ENCODE measurements at places on chromosomes 1 and 21.

DNA sequence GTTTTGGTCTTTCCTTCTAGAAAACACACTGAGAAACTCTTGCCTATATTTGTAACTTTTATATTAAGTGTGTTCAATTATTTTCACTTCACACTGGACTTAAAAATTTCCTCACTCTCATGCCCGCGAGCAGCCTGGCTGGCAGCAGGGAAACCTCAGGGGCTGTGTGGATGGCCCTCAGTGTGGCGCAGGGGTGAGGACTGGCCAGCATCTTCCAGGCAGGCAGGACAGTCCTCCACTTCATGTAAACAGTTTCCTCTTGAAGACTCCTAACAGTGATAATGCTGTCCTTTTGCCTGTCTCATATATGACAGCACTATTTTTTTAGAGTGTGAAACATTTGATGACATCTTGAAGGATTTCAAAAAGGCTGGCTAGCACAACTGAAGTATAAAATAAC, 618.6 kb downstream of the KIF26B start:
- no peak for DNase-seq

DNA sequence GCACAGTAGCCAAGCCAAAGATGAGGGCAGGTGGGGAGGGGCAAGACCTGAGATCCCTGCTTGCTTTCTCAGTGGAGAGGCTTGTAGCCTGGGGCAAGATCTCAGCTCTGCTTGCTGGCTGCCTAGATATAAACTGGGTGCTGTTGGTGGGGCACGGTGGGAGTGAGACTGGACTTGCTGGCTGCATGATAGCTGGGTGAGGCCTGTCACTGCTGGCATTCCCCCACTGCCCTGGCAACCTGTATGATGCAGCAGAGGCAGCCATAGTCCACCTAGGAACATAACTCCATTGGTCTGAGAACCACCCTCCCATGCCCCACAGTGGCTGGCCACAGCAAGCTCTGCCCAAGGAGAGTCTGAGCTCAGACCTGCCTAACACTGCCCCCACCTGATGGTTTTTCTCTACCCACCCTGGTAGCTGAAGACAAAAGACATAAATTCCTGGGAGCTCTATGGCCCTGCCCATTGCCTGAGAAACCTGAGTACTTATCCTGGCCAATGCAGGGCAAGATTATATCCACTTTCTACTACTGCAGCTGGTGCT, 261.9 kb upstream of the DEPDC1 start:
- DNase-seq = no peak

DNA sequence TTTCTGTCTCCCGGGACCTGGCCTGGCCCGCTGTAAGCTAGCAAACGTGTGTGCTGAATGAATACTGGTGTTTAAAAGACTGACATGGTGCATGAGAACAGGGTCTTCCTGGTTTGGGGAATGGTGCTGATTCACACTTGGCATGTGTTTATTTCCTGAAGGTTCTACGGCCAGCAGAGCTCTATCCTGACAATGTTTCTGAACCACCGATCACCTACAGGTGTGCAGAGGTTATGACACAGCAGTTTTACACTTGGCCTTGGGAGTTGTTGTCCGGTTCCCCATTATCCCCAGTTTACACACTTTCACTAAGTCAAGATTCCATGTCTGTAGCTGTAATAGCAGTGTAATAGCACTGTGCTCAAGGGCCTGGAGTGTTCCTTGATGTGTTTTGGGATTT, 127.3 kb downstream of the ROR1 start:
- DNase-seq = no peak

GRCh38 chr1:200951016-200951415, 56.3 kb downstream of the INAVA start:
- DNase-seq = no peak

DNA sequence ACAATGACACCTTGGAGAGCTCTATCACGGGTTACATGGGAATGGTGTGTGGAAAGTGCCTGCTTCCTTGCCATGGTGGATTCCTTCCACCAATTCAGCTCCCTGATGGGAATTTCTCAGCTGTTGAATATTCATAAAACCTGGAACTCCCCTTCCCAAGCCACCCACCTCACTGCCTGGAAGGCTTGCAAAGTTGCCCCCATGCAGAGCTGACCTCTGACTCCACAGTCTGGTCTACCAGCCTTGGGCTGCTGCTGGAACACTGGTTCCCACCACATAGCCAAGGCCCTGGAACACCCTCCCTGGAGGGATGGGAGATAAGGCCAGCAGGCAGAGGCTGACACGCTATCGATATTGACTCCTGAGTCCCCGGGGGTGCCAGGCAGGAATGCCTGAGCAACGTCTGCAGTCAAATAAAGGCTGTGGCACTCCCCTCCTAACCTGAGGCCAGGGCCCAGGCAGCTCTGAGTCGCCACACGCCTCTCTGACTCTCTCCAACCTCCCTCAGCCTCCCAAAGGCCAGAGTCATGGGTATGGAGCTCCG, 8.8 kb downstream of the CCDC24 start:
- DNase-seq = no peak

- DNase-seq = peak; percentile 70
Observed at GRCh38 chr1:227934476-227935313, 13.0 kb downstream of the WNT9A start.

DNA sequence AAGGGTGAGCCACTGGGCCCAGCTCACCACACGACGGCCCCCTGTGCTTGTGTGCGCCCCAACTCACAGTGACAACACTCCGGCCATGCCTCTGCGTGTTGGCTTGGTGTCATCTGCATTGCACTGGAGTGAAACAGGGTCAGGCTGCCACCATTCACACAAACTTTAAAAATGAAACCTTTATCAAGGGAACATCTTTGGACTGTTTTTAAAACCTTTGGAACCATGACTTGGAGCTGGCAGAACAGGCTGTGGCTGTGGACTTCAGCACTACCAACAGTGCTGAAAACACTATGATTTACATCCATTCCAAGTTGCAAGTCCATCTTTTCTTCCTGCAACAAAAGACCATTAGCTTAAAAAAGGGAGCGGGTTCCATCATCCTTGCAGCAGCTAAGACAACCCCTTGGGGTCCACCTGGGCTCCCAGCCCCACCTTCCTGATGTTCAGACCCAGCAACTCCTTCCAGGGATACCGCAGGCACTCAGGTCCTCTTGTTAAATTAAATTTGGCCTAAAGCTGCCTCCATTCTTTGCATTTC, 25.6 kb downstream of the POFUT2 start:
- no peak for DNase-seq

DNA sequence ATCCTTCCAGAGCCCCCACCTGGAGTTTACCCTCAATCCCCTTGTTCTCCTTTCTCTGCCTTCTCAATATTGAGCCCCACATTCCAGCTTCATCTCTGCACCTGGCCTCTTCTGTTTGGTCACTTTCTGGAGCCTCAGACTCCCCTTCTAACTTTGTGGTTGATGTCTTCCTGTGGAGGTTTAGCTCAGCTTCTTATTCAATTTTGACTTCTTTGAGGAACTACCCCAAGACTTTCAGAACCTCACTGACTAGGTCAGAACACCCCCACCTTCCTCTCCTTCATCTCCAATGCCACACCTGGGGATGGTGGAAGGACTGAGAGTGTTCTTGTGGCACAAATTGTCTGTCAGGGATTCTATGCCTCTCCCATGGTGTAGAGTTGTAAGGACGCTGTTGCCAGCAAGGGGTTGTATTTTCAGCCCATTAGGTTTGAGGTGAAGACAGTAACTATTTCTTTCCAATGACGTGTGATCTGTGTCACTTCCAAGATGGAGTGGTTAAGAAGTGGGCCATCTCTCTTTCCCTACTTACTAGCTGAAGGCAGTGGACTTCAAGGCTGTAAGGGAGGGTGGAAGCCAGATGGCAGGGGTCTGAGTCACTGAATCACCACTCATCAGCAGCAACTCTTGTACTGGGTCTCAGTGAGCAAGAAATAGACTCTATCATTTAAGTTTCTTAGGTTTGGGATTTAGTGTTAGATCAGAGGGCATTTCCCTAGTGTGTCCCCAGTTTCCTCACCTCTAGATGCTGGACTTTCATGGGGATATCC, 80.6 kb downstream of the PAPPA2 start:
- no peak for DNase-seq

DNA sequence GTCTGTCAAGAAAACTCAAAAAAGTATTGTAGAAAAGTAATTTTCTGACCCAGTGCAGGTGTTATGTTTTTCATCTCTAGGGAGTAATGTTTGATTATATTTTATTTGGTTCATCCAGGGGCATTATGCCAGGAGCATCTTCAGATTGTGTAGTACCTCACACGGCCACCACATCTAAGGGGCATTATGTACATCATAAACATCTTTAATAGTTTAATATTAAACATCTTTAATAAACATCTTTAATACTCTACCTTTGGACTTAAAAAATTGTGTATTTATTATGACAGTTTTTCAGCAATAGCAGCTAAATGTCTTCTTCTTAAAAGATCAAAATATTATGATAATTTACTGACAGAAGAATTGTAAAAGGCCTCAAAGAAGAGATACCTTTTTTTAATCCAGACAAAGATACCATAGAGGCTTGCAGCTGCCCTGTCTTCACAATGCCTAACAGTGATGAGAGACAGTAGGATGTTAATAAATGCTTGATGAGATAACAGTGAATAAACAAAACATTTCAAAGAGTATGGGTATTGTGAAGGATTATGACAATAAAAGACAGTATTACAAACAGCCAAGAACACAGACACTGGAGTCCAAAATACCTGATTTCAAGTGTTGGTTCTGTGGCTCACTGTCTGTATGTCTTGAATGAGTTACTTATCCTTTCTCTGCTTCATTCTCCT, 240.9 kb upstream of the ADGRL2 start:
- DNase-seq = no peak

DNA sequence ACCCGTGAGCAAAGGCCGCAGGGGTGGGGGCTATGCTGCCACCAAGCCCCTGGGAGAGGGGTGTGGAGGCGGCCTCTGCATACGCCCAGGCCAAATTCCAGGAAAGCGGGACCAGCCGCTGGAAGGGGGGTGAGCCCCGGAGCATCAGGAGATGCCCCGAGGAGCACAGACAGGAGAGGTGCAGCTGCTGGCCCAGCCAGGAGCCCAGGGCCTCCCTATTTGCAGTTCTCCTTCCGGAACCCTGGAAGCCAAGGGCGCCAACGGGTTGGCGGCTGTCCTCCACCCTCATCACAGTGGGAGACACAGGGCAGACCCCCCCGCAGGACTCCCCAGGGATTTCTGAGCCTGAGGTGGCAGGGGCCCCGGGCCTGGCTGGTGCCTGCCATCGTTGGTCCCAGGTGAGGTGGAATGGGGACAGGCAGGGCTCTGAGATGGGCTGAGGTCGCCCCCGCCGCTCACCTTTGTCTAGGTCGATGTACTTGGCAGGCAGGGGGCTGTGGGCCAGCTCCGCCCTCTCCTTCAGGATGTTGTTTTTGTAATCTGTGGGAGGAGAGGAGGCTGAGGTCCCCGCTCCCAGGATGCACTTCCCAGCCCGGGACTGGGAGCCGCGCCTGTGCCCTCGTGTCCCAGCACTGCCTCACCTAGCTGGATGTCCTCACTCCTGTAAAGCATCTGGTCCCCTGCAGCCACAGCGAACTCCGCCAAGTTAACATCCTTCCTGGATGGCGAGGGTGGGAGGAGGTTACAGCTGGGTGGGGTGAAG, 4.4 kb upstream of the DVL1 start:
- DNase-seq = no peak

DNA sequence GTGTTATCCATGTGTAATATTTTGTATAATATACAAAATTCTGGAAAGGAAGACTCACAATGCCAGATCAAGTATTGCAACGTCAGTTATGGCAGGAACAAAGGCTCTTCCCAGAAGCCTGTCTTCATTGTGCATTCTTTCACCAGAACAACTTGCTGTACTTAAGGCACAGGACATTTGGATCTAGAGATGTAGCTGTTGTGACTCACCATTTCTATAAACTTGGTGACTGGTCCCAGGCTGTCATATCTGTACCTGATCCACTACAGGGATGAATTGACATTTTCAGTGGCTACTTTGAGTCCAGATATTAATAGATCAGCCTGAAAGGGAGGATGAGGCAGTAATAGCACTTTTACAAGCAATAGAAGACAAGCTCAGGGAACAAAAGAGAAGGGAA, 299.8 kb downstream of the DISC1 start:
- no peak for DNase-seq

DNA sequence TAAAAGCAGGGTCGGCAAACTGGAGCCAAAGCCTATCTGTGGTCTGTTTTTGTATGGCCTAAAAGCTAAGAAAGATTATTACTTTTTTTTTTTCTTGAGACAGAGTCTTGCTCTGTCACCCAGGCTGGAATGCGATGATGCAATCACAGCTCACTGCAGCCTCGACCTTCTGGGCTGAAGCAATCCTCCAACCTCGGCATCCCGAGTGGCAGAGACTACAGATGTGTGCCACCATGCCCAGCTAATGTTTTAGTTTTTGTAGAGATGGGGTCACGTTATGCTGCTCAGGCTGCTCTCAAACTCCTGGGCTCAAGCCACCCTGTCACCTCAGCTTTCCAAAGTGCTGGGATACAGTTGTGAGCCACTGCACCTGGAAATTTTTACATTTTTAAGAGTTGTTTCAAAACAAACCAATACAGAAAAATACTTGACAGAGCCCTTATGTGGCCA, 6.5 kb upstream of the GLRX2 start:
- DNase-seq = no peak

GRCh38 chr21:40841524-40842196, 5.3 kb downstream of the DSCAM start:
- peak; percentile 7 for DNase-seq

DNA sequence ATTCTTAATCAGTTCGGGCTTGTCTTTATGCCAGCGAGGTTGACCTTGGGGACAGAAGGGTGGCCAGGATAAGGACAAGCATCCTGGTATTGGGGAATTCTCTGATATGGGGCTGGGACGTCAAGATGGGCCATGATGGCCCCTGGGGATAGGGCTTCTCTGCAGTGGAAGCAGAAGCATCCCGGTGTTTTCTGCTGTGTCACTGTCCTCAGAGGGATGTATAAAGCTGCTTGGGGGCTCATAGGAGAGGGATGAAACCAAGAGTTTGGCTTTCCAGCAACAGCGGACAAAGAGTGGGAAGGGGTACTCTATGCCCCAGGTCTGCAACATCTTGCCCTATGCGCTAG, 1.4 kb upstream of the ATP1B1 start:
- no peak for DNase-seq

- DNase-seq = peak; percentile 76
Observed at GRCh38 chr1:145961425-145962156, 2.8 kb downstream of the ANKRD34A start.

DNA sequence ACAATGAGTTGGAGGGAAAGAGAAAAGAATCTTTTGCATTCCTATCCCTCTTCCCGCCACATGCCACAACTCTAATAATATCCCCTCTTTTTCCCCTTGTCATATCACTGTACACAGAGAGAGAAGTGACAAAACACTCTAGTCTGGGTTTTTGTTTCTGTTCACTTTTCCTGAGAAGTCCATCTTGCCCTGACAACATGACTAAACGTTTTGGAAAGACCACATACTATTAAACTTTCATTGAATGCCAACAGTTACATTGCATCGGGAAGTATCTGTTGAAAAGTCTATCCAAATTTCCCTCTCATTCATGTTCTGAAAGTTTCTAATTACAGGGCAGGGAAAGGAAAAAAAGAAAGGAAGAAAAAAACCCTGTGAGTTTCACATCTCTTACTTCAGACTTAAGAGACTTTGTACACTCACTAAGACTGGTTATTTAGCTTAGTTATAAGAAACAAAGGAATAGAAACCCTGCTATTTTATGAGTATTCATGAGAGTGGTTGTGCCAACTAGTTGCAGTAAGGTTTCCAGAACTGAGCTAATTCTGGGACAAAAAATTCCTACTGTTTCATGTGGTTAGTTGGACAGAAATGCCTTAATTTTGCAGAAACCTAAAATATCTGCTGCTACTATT, 16.9 kb downstream of the PLA2G4A start:
- no peak for DNase-seq

GRCh38 chr1:103074224-103074623, 34.1 kb downstream of the COL11A1 start:
- DNase-seq = no peak

GRCh38 chr1:78277253-78277652, 213.5 kb upstream of the PTGFR start:
- DNase-seq = no peak
